ENCODE measurements at places on chromosomes 12 and 14. TPM values are rescaled to one million over a fixed set of nuclear protein-coding genes. Genes with fewer than 3 reads are reported as not detected.

The ESR2 gene
- total RNA-seq, result under 0.01 TPM

The RPL10L gene
- total RNA-seq, result not detected

The GARIN6 gene
- total RNA-seq, result not detected

The OTOGL gene
- total RNA-seq, result 0.28 TPM

The SLC5A8 gene
- total RNA-seq, result not detected

The VPS37B gene
- total RNA-seq, result 8.6 TPM

The C12orf54 gene
- not detected for total RNA-seq

The KLRD1 gene
- under 0.01 TPM for total RNA-seq

The WNT1 gene
- total RNA-seq, result not detected

The KRT83 gene
- not detected for total RNA-seq

The HHIPL1 gene
- 0.56 TPM for total RNA-seq

The GNB3 gene
- total RNA-seq, result 0.72 TPM

The ERP27 gene
- total RNA-seq, result not detected

The NOVA1 gene
- total RNA-seq, result 0.90 TPM

The MYF5 gene
- not detected for total RNA-seq

The WSCD2 gene
- total RNA-seq, result not detected

The INHBC gene
- not detected for total RNA-seq

The ZNF268 gene
- 54.5 TPM for total RNA-seq

The OR4E2 gene
- not detected for total RNA-seq

The SMCO2 gene
- total RNA-seq, result not detected

The RHOJ gene
- total RNA-seq, result 7.8 TPM

The GPRC5D gene
- not detected for total RNA-seq

The GPR132 gene
- under 0.01 TPM for total RNA-seq

The TOMM20L gene
- total RNA-seq, result not detected

The RASAL1 gene
- total RNA-seq, result not detected

The PZP gene
- not detected for total RNA-seq

The CLEC4A gene
- 0.28 TPM for total RNA-seq

The INF2 gene
- total RNA-seq, result 16.8 TPM

The RTN1 gene
- total RNA-seq, result 0.18 TPM

The CLBA1 gene
- 2.2 TPM for total RNA-seq

The TMEM30B gene
- total RNA-seq, result under 0.01 TPM

The TMEM132C gene
- total RNA-seq, result not detected

The SERPINA1 gene
- total RNA-seq, result 0.56 TPM

The DICER1 gene
- total RNA-seq, result 41.7 TPM

The MYRFL gene
- not detected for total RNA-seq

The SLC35F4 gene
- not detected for total RNA-seq

The TPPP2 gene
- total RNA-seq, result not detected

The RAD51AP1 gene
- 15.3 TPM for total RNA-seq

The TCL1A gene
- not detected for total RNA-seq
